NCI-H187 treated with DMSO at 0.1 percent for 48 hours (cell line): ENCODE measurements at places on chromosomes 3 and 15.
A peak's percentile ranks its signal among the peaks of the same experiment; 100 is the strongest.

GRCh38 chr3:135191708-135192107, 396.6 kb downstream of the EPHB1 start:
- DNase-seq = no peak

DNA sequence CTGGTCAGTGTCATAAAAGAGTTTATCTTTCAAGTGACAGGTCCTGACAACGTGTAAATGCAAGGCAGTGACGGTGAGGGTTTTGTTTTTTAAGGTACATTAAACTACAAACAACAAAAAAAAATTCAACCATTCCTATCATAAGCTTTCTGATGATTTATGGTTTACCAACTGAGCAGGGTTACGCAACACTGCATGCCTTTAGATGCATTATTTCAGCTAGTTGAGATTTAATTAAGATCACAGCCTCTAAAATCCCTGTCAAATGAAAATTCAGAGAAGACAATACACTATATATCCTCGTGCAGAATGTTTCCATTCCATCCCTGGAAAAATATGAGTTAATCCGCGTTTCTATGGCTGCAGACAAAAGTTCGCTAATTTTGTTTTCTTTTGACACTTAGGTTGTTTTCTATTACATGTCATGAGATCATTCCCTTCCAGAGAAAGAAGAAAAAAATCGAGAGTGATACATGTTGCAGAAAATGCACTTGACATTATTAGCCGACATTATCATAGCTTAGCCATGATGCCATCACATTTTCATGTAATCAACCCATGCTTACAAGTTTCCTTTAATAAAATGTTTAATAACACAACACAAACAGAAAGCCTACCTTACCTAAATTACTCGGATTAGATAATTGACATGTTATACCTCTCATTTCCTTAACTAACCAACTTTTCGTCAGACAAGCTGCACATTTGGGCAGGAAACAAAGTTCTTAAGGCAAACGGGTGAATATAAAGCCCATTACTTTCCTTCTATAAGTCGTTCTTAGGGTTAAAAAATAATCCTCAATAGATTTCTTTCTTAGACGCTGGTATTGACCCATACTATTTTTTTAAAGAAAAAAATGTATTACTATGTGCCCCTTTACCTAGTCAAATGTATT, 521.2 kb downstream of the FOXP1 start:
- DNase-seq = no peak

DNA sequence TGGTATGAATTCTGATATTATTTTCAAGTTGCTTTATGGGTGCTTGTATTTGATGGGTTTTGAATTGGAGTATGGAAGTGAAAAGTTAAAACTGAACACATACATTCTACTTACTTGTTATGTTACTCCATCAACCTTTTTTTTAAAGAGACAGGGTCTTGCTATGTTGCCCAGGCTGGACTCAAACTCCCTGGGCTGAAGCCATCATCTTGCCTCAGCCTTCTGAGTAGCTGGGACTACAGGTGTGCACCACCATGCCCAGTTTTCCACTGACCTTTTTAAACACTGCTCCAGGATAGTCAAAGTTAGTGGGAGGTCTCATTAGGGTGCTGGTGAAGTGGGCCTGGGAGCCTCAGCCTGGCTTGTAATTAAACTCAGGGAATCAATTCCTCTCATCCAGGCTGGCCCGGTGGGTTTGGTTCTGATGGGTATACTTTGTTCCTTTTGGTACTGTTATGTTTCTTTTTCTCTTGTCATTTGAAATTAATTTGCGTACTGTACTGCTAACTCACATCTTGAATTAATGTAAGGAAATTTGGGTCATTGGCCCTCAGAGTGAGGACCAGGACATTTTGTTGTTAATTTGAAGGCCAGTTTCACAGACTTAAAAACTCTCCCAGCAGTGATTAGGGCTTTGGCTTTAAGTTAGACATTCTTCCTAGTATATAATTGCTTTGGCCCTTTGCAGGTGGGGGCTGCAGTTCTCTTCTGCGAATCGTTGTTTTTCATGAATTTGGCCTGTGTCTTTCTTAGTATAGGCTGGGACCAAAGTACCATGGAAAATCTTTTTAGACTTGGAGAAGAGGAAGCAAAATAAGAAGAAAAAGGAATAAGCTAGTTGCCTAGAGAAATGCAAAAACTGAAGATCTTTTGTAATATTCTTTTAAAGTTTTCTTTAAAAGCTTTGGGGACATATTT, 66.9 kb downstream of the FNDC3B start:
- no peak for DNase-seq

DNA sequence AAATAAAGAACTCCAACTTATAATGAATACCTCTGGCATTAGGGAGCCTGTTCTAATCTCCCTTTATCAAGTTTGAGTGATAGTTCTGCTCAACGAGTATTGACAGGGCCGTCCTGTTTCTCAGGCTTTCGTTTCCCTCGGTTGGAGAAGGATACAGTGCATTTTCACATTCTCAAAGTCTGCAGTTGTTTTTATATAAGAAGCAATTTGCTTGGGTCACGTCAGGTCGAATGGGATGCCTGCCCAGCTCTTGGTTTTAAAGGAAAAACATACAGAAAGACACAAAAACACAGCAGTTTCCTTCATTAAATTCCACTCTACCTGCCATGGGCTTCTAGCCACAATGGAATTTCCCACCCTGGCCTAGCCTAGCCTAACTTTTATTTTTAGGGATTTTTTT, 366.3 kb downstream of the TIGIT start:
- no peak for DNase-seq

GRCh38 chr3:38638354-38638753, 11.1 kb downstream of the SCN5A start:
- no peak for DNase-seq

DNA sequence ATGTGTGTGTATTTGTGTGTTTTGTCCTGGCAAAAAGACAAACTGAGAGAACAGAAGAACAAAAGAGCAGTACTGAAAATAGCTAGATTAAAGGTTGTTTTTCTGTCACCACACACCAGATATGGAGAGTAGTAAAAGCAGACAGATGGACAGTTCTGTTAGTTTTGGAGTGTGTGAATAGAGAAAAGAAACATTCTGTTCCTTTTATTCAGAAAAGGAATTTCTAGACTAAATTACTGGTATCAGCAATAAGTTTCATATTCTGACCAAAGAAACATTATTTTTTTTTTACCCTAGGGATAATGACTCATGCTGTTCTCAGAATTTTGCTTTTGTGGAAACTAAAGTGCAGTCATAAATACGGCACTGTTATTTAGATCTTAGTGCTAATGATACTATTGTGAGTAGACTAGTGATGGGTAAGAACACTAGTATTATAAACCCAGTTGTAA, 32.9 kb downstream of the PIK3CA start:
- DNase-seq = no peak

DNA sequence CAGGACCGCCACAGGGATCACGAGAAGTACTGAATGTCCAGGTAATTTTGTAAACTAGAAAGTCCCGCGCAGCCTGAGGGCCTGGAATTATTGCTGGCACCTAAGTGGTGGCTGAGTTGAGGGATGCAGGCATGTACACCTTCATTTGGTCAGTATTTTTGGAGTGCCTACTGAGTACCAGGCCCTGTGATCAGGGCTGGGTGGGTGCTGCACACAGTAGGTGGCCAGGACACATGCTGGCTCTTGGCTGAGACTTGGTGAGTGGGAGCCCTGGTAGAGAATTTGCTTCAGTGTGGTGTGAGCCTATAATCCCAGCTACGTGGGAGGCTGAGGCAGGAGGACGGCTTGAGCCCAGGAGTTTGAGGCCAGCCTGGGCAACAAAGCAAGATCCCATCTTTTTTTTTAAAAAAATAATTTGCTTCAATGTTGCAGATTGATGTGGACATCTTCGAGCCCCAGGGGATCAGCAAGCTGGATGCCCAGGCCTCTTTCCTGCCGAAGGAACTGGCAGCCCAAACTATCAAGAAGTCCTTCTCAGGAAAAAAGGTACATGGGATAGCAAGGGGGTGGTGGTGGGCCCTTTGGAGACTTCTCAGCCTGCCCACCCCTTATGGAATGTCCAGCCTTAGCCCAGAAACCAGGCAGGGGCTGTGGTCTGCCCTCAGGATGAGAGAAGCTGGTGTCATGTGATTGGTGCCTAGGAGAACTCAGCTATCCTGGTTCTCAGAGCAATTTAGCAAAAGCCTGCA, 2.6 kb downstream of the ITIH1 start:
- DNase-seq = no peak

DNA sequence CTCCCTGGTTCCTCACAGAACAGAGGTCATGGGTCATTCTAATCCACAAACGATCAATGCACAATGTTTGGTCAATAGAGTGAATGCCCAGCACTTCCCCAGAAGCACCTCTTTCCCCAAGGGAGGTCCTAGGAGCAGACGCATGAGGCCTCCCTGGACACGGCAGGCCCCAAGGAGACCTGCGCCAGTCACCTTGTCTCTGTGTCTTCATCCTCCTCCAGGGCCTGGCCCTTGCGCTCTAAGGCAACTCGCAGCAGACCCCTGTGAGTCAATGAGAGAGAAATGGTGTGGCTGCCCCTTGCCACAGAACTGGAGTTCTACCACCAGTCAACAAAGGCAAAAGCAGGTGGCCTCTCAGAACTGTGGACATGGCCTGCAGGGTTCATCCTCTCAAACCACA, 18.1 kb downstream of the ALS2CL start:
- no peak for DNase-seq

GRCh38 chr3:191695131-191695814, 234.3 kb downstream of the PYDC2 start:
- DNase-seq = no peak

GRCh38 chr3:160720123-160720746, 35.8 kb upstream of the PPM1L start:
- DNase-seq = no peak

- no peak for DNase-seq
These were observed 23.7 kb upstream of the C3orf49 start for GRCh38 chr3:63795438-63795837.

GRCh38 chr15:99467853-99468464, 97.8 kb upstream of the MEF2A start:
- DNase-seq = no peak

- DNase-seq = no peak
These were observed 44.8 kb downstream of the FOXL2 start for GRCh38 chr3:138902171-138902570.

GRCh38 chr15:63163217-63163616, 5.9 kb upstream of the RPS27L start:
- DNase-seq = no peak

DNA sequence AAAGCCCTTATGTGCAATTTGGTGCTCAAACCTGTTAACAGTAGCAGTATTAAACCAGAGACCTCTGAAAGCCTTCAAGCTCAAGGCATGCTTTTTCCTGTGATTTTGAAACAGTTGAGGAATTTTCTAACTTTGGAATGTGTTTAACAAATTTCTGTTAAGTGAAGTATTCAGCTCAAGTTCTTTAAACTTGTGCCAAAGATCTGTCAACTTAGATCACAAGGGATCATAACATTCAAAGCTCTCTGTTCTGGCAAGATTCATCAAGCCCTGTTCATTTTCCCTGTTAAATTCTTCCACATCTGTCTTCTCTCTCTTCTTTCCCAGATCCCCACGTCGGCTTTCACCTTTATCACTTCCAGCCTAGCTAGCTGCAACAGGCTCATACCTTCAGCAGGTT, 28.8 kb upstream of the RYK start:
- no peak for DNase-seq

GRCh38 chr3:89116476-89116875, 9.1 kb downstream of the EPHA3 start:
- DNase-seq = no peak

DNA sequence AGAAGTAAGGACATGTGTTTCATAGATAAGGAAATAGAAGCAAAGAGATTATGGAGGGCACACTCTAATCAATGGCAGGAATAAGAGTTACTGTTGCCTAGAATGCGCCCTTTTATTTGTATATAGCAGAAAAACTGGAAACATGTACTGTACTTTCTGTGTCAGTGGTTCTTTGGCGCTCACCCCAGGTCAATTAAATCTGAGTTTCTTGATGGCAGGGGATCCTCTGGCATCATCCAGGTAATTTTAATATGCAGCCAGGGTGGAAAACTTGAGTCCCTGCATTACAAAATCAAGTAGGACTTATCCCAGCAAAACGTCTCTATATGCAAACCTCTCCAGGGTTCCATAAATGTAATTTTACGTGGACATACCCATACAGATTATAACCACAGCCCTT, 284.1 kb downstream of the IL5RA start:
- no peak for DNase-seq

- no peak for DNase-seq
These were observed 28.7 kb downstream of the SST start for GRCh38 chr3:187641320-187642016.

GRCh38 chr3:130950124-130950523, 56.2 kb downstream of the ATP2C1 start:
- DNase-seq = no peak

DNA sequence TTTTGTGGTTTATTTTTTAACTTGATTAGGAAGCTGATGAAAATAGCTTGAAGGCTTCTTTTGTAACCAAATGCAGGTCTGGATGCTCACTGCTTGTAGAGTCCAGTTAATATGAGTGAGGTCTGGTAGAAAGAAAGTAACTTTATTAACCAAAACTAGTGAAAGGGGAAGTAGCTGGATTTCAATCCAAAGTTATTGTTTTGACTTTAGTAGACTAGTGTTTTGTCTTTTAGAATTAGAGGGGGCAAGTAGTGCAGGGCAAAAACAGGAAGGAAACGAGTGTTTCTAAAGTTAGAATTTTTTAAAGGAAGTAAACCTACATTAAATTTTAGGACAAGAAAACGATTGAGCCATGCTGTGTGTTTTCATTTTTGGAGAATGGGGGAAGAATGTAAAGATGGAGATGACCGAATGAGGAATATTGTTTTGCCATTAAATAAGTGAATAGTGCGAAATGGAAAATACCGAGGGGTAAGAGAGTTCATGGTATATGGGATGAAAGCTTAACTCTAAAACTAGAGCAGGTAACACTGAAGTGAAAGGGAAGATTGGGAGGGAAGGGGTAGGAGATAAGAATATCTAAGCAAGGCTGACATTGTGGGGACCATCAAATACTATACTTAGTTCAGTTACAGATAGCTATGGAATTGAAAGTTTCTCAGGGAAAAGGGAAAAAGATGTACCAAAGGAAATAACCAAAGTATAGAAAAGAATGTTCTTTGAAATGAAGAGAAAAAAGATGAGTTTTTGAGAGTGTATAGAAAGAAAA, 40.0 kb downstream of the USP3 start:
- no peak for DNase-seq

DNA sequence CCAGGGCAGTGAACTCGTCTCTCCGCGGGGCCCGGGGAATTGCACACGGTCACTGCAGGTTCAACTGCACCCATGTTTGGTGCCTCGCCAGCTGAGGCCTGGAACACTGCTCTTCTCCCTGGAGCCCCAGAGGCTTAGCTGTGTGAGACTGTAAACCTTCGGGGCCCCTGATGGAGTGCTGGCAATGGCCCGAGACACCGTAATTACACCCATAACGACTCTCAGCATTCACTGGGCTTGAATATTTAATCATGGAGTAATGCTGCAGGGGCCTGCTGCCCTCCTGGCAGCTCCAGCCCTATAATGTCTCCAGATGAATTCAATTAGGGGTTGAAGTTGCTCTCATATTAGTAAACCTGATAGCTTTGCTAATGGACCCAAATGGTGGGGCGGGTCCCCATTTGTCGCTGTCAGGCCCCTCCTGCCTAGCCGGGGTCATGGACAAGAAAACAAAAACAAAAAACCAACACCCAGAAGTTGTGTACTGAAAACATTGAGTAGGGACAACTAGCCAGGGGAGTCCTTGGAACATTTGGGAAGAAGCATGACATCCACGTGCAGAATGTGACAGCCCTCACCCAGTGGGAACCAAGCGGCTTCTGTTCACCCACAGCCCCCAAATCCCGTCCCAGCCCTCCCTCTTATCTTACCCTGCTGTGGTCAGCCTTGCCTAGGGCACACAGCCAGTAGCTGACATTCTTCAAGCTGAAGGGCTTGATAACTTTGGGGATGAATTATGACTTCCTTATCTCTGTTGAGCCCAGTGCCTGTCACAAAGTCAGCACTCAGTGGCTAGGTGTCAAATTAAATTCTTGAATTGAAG, 74.3 kb upstream of the SCN5A start:
- DNase-seq = peak; percentile 3
